ENCODE measurements at places on chromosomes 4 and X. TPM values are rescaled to one million over a fixed set of nuclear protein-coding genes. Genes with fewer than 3 reads are reported as not detected.
A peak's percentile ranks its signal among the peaks of the same experiment; 100 is the strongest.

SHROOM2 gene
- 36.8 TPM for total RNA-seq

DNA sequence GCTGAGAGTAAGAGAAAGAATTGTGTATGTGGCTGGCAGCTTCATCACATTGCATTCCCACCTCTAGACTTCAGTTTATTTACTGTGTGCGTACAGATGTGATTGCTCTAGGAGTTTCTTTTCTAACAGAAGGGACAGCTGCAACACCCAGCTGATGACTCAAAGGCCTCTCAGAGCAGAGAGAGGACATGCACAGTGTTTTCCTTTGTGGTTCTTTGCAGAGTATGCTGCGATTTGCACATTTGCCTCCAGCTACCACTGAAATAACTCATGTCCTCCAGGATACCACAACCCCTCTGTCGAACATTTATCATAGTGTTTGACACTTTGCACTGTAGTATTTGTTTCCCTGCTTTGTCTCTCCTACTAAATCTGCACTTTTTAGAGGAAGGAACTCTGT is 294.1 kb downstream of the STIM2 start:
- no peak for DNase-seq

MCF2 gene
- 27.9 TPM for total RNA-seq

DNA sequence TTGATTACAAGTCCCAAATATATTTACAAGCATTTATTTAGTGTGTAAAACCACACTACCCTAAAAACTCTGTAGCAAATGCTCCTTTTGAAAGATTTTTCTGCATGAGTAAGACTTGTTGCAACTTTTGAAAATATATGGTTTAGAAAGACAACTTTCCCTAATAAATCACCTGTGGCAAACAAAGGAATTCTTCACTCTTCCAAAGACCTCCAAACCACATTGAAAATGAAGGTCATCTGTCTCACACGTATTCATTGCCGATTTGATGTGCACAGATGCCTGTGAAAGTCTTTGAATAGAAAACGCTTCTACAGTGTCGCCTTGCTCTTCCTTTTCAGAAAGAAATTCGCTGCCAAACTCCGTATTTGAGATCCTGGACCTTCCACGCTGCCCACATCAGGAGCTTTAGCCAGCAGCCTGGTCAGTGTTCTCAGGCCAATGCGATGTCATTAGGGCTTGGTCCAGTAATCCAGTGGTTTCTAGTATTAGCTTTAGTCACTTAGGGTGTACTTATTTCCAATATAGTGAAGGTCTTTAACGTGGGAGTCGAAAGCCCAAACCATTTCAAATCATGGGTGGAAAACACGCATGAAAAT is 22.2 kb downstream of the SPINK2 start:
- DNase-seq: no peak

IL15 gene
- 1.2 TPM for total RNA-seq

GRCh38 chr4:151961456-151961855 is 200.6 kb upstream of the GATB start:
- DNase-seq: no peak

- peak; percentile 21 for DNase-seq
These were observed 72.4 kb downstream of the PALLD start for GRCh38 chr4:168569066-168569930.

LRAT gene
- 0.64 TPM for total RNA-seq

GRCh38 chrX:136495043-136495442 is 2.3 kb upstream of the HTATSF1 start:
- no peak for DNase-seq

DNA sequence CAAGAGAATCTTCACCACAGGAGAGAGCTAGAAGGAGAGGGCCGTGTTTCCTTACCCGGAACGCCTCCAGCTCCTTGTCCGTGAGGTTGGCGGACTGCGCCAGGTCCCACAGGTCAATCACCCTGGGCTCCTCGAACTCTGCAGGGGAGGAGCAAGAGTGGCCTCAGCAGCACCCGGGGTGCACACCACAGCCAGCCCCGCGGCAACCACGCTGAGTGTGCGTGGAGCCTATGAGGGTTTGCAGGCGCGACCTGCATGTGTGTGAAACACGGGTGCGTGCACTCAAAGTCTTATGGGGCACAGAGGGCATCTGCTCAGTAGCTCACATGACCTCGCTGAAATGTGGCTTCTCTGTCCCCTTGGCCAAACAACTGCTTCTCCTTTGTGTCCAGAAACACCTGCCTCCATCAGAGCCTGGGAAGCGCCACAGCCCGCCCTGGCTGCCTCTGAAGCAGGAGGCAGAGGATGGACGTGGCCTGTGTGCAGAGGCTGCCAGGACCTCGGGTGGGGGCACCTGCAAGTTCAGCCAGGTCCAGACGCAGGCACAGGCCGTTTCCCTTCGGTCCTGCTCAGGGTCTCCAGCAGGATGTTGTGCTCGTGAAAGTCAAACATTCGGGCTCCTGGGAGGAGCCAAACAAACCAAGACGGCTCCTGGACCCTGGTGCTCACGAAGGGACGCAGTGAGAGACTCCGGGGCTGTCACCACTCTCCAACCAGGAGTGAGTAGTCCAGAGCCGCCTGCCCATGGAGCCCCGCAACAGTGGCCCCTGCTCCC is 16.0 kb downstream of the LRPAP1 start:
- DNase-seq: no peak

GRCh38 chrX:24498975-24499374 is 33.9 kb downstream of the PDK3 start:
- DNase-seq: no peak

DNA sequence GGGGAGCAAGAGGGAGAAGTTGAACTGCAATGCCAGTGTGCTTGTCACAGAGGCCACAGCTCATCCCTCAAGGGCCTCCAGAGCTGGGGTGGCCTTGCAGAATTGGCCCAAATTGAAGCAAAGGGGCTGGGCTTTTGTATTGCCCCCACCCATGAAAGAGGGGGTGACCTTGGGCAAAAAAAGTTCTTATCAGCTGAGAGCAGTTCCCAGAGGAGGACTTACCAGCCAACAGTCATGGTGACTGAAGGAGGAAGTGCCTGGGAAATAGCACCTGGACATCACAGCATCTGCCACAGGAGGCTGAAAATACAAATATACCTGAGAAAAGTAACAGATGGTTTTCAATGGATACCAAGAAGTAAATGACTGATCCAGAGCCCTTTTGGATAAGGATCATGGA is 262.4 kb downstream of the MID1IP1 start:
- DNase-seq: no peak

OPRPN gene
- not detected for total RNA-seq

- peak; percentile 22 for DNase-seq
These were observed 10.2 kb downstream of the HNRNPH2 start for GRCh38 chrX:101417981-101418841.

- DNase-seq: peak; percentile 63
These were observed 71.0 kb downstream of the MTHFD2L start for GRCh38 chr4:74228691-74229640.

DNA sequence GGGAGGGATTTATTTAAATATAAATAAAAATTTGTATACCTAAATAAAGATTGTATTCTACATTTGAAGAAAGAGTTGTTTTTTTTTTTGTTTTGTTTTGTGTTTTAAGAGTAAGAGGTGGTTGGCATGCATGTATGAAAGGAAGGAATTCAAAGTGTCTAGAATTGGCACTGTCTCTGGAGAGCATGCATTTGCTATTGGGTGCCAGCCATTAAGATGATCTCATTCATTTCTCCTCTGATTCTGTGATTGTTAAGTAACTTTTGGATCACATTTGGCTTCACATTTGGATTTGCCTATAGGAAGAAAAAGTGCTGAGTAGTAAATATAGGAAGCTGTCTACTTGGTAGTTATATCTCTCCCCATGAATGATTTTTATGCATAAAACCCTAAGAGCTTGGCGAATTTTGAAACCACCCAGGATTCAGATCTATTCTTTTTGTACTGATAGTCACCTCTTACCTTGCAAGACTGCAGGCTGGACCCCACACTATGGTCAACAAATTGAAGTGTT is 7.8 kb upstream of the BOD1L1 start:
- DNase-seq: no peak

DNA sequence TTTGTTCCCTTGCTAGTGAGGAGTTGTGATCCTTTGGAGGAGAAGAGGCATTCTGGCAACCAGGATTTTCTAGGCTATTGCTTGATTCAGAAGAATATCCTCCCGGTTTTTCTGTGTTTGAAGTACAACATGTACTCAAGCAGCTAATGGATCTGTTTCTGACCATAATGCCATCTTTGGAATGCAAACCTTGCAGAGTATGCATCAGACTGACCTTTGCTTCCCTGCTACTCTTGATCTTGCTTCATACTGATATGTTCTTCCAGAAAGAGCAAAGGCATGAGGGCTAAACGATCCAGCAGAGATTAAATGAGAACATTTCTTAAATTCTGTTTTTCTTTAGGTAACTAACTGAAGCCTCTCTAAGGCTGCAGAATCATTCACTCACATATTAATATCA is 265.4 kb upstream of the SLC7A11 start:
- no peak for DNase-seq

USP17L13 gene
- not detected for total RNA-seq

PDE6B gene
- total RNA-seq: 8.0 TPM

DNA sequence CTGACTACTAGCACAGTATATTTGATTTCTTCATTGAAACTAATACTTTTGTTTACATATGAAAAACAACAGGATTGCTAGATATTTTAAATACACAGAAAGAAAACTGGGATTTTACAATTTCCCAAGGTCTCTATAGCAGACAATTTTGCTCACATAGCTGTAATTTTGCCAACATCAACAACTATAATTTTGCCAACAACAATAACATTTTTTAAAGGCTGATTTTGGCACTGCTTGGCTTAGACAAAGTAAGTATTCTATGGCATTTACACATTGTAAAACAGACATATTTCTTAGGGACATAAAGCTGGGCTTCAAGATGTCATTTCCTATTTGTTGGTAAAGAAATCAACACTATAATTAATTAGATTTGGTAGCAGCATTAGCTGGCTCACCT is 922.1 kb downstream of the RAB28 start:
- DNase-seq: no peak

- no peak for DNase-seq
These were observed 11.7 kb downstream of the MSN start for GRCh38 chrX:65679071-65679540.

- DNase-seq: peak; percentile 30
These were observed 44.8 kb downstream of the GSX2 start for GRCh38 chr4:54144661-54145171.

GRCh38 chr4:176849076-176849475 is 56.4 kb upstream of the VEGFC start:
- no peak for DNase-seq

DNA sequence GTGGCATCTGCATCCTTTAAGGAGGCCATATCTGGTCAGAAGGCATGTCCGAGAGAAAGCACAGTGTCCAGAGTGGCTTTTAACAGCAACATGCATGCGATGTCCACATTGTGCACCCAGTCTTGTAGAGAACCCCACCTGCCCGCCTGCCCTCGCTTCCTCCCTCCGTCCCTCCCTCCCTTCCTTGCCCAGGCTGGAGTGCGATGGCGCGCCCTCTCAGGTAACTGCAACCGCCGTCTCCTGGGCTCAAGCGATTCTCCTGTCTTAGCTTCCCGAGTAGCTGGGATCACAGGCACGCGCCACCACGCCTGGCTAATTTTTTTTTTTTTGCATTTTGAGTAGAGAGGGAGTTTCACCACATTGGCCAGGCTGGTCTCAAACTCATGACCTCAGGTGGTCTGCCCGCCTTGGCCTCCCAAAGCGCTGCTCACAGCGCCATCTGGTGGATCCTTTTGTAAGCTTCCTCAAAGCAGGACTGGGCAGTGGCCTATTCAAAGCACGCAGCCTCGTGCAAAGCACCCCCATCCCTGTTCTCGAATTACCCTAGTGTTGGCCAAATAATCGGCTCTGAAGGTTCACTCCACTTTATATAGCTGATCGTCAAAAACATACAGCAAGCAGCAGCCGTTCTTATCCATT is 15.0 kb downstream of the BRCC3 start:
- DNase-seq: no peak

DNA sequence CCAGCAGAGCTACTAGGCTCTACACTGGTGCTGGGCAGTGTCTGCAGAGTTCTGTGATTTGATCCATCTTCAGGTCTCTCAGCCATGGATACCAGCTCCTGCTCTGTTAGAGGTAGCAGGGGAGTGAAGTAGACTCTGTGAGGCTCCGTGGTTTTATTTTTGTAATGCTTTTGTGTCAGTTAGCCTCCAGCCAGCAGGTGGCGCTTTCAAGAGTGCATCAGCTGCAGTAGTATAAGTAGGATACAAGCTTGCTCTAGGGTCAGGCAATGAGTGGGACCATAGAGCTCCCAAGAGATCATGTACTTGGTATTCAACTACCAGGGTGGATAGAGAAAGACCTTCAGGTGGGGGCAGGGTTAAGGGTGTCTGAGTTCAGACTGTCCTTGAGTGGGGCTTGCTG is 362.5 kb upstream of the TRAM1L1 start:
- DNase-seq: no peak

SASH3 gene
- 2.2 TPM for total RNA-seq

ARHGAP36 gene
- 0.36 TPM for total RNA-seq

INPP4B gene
- total RNA-seq: 49.7 TPM

DNA sequence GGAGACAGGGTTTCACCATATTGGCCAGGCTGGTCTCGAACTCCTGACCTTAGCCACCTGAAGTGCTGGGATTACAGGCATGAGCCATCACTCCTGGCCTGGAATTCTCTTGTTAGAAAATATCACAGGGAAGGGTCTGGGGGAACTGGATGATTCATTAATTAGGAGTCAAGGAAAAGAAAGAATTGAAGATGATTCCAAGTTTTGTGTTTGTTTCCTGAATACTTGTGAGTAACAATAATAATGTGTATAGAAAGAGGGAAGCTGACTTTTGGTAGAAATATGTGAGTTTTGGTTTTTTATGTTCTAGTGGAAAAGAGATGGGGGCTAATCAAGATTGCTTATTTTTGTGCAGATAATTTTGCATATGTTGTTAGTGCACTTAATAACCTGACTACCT is 77.3 kb upstream of the CLNK start:
- no peak for DNase-seq

DNA sequence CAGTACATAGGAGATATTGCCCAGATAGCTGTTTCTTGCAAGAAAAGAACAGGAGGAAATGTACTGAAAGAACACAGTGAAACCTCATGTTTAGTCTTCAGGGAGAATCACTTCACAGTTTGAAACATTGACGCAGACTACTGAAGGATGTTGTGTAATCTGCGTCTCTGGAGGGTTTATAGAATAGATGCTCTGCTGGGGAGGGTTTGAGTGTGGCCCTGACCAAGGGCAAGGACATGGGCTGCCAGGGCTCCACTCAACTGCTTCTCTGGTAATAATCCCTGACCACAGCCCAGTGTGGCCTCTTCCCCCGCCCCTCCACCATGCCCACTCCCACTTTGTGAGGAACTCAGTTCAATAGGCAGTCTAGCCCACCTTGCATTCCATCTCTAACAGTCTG is 15.8 kb upstream of the ACE2 start:
- DNase-seq: no peak

PPP1R2C gene
- not detected for total RNA-seq

GRCh38 chrX:53256446-53257041 is 24.8 kb downstream of the IQSEC2 start:
- no peak for DNase-seq

DNA sequence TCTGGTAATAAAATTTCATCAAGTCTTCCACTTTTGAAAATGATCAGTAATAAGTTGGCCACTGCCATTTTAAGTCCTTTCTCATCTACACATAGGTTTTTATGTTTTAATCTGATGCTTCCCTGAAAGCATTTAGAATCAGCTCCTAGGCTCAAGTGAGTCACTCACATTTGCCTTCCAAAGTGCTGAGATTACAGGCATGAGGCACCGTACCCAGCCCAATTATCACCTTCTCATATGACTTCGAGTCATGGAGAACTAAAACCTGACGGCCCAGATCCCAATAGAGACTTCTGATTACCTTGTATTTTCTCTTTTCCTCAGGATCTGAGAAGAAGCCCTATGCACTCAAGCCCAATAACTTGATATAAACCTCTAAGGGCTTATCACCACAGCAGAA is 140.8 kb downstream of the OPHN1 start:
- DNase-seq: no peak

GRCh38 chr4:162732876-162733275 is 433.8 kb downstream of the NAF1 start:
- no peak for DNase-seq
